Stimulated activated CD4-positive, alpha-beta T cell treated with anti-CD3 and anti-CD28 coated beads, Interleukin-4, amount 100 ng/mL, for 1 hour (primary cell): ENCODE measurements at places on chromosomes 5 and 9.

- no peak for DNase-seq
Measured at GRCh38 chr5:180099733-180100611, 28.4 kb upstream of the RNF130 start.

DNA sequence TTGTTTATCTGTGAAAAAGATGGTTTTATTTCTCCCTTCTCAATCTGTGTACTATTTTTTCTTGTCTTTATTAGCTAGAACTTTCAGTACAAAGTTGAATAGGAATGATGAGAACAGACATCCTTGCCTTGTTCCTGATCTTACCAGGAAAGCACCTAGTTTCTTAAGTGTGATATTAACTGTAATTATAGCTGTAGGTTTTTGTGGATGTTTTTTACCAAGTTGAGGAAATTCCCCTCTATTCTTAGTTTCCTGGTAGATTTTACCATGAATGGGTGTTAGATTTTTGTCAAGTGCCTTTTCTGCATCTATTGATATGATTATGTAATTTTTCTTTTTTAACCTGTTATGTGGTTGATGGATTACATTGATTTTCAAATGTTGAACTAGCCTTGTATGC is 68.7 kb downstream of the KCNN2 start:
- no peak for DNase-seq

DNA sequence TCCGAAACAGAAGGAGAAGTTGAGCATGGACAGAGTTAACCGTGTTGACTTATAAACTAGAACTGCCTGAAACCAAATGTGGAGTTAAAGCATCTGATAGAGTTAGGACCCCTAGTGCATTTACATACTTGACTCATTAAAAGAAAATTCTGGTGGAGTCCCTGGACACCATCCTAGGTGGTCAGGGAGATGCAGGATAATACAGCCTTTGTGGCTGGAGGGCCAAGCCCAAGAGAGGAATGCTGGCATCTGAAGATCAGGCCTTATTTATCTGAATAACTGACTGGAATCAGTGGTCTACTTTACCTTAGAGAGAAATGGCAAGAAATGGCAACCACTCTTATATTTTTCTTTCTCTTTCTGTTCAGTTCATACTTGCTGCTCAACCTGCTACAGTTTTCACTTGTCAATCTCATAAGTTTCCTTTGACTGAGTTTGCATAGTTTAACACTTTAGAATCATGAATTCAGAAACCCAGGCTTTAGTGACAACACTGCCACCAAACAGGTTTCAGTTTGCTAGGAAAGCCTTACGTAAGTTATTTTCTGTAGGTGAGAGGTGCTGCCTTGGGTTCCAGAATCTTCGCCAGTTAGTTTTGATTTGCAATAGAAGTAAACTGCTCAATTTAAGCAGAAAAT is 10.2 kb downstream of the CMYA5 start:
- DNase-seq = no peak

DNA sequence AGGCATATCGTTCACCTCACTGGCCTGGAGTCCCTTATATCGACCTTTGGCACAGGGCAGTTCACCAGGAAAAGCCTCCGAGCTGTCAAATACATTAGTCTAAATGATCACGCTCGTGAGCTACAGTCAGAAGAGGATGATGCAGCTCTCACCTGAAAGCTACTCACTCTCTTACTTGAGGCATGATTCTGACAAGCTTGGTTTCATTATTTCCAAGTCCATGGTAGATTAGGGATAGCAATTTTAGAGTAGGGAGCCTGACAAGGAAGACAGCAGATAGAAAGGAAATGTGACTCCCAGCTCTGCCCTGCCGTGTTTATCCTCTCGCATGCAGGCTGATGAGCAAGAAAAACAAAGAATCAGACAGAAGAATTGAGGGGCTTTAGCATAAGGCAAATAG is 98.0 kb upstream of the MAP1B start:
- DNase-seq = no peak
